Heart right ventricle (tissue), 16 donors: ENCODE measurements at places on chromosomes 3 and 15. TPM values are rescaled to one million over a fixed set of nuclear protein-coding genes. Genes with fewer than 3 reads are reported as not detected.
A peak's percentile ranks its signal among the peaks of the same experiment; 100 is the strongest.

PLS1 gene
- 1.2 TPM for total RNA-seq

DNA sequence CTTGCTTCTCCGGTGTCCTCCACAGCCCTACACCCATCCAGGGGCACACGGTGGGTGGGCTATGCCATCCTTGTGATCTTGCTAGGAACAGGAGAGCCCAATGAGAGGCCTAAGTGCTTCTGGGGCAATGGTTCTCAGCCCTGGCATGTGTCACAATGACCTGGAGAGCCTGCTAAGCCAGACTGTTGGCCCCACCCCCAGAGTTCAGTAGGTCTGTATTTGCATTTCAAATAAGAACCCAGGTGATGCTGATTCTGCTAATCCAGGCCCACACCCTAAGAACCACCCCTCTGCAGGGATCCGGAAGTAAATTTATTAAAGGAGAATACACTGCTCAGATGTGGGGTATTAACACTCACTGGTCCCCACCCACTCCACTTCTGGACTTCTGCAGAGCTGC, 57.9 kb downstream of the RORA start:
- no peak for DNase-seq

DNA sequence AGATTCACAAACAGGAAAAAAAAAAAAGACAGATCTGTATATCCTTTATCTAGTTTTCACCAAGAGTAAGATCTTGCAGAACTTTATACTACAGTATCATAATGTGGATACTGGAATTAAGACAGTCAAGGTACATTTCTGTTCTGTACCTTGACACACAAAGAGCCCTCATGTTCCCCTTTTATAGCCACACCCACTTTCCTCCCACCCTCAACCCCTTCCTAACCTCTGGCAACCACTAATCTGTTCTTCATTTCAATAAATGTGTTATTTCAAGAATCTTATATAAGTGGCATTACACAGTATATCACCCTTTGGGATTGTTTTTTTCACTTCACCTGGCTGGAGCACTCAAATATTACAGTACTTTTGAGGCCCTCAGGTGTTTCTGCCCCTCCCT, 3.6 kb upstream of the RAB6B start:
- DNase-seq, result no peak

DNA sequence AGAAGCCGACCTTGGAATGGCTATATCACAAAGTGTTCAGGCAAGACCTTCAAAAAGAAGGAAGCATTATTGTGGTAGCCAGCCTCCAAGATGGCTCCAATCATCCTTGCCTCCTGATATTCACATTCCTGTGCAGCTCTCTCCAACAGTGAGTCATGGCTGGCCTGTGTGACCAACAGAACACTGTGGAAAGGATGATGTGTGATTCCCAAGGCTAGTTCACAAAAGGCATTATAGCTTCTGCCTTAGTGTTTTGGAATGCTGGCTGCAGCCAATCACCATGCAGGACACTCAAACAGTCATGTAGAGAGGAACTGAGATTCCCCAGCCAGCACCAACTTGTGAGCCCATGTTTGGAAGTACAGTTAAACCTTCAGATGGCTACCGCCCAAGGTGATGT, 102.6 kb downstream of the EFL1 start:
- DNase-seq, result no peak

- no peak for DNase-seq
These were observed at the start of gene WDR49 for GRCh38 chr3:167653760-167654159. Gene WDR49, minus strand, starts transcription at chr3:167653942. Its CDS starts 517 bp downstream, at chr3:167653425.

DNA sequence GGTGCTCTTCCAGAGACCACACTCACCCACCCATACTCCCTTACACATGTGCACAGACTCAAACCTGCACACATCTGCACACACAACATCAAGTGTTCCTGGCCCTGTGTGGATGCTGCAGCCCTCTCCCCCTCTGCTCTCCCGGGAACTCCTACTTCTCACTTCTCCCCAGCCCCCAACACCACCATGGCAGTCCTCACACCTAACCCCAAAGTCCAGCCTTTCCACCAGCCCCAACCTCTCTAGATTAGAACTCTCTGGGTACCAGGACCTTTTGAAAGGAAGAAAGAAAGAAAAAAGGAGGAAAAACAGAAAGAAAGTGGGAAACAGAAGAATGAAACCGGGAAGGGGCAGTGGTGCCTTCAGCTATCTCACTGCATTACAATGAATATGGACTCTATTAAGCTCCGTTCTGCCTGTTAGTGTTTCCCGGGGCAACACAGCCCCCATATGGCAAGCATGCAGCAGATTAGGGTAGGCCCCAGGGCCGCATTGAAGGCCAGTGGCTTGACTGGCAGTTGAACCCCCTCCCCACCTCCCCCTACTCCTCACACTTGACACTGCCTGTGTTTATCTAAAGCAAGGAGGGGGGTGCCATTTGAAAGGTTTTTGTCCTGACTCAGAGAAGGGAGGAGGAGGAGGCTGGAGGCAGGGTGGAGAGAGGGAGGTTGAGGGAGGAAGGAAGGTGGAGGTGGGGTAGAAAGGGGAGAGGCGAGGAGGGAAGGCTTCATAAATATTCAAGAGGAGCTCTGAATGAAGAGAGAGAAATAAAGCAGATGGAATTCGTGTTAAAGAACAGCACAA, 30.1 kb downstream of the BOC start:
- DNase-seq, result no peak

GRCh38 chr15:65868546-65869125, 655 bp upstream of the RAB11A start:
- DNase-seq, result no peak

DNA sequence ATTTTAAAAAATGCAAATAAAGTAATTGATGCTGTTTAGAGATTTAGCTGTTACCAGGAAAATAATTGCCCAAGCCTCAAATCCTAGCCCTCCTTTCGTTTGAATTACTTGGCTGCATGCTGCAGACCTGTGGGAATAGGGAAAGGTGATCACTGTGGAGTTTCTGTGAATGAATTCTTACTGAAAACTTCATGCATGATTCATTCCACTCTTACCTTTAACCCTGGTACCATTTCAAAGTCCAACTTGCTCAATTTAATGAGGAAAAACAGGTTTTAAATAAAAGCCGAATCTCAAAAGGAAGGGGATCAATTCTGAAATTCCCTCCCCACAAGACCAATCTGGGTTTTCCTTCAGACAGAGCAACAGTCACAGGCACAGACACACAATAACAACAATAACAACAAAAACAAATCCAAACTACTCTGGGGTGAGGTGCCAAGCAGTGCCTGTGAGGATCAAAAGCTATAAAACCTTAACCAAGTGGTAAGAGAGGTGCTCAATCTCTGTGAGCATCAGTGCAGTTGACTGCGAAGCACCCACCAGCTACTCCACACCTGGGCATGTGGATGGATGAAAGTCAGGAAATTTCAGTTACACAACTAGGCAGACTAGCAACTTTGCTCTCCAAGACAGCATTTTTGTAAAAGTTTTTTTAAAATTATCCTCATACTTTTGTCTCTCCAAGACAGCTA, 200.8 kb downstream of the CNTN3 start:
- no peak for DNase-seq

GRCh38 chr3:104556372-104557078, 810.2 kb upstream of the ALCAM start:
- DNase-seq, result no peak

- no peak for DNase-seq
These were observed 12.6 kb downstream of the ATP2C1 start for GRCh38 chr3:130906374-130906995.

DNA sequence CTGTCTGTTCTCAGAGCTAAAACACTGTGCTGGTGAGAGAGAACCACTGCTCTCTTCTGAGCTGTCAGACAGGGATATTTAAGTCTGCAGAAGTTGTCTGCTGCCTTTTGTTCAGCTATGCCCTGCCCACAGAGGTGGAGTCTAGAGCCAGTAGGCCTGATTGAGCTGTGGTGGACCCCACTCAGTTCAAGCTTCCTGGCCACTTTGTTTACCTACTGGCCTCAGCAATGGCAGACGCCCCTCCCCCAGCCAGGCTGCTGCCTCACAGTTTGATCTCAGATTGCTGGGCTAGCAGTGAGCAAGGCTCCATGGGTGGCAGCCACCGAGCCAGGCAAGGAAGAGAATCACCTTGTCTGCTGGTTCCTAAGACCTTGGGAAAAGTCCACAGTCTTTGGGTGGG, 21.0 kb upstream of the CACNA1D start:
- no peak for DNase-seq

- no peak for DNase-seq
These were observed 43.2 kb downstream of the GTPBP8 start for GRCh38 chr3:113034011-113034410.

DNA sequence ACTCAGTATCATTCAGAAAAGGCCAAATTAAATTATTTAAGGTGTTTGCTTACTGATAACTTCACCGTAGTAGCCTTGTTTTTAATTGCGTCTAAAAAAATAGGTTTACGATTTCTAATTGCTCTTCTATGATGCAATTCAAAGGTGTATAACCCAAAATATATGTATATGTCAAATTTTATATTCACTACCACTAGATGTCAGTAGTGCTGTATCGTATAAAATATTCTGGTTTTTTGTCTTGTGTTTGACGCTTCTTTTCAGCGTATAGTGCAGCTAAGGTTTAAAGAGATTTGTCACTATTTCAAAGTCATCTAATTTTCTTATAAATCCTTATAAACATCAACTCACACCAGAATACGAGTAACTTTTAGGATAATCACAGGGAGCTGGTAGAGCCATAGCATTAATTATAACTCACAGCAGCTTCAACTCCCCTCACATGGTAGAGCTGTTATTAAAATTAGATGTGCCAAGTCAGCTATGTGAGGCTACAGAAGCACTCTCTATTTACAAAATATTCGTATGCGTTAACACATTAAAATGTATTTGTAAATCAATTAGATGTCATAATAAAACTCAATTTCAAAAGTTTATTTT, 3.5 kb downstream of the PFN2 start:
- no peak for DNase-seq

GRCh38 chr3:75089841-75090240, 475.4 kb upstream of the CNTN3 start:
- no peak for DNase-seq

GRCh38 chr3:154745929-154746328, 315.9 kb upstream of the GPR149 start:
- no peak for DNase-seq

CNTN3 gene
- total RNA-seq, result not detected

DNA sequence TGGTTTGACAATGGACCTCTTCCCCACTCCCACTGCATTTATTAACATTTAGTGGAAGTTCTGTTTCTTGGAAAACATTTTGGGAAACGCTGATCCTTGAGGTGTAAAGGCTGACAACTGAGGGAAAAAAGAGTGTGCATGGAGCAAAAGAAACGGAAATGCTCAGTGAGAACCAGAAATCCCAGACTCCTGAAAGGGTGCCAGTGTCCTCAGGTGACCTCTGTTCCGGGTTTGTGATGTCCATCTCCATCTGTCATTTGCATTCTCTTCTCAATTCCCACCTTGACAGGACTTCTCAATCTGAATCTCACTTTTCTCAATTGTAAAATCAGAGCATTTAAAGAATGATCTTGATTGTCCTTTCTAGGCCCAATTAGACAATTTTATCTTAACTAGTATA, 71.1 kb upstream of the FAM3D start:
- DNase-seq, result no peak

- DNase-seq, result no peak
These were observed 17.3 kb upstream of the CDCP1 start for GRCh38 chr3:45163481-45163880.

GRCh38 chr3:38651153-38651789, 1.8 kb upstream of the SCN5A start:
- peak; percentile 68 for DNase-seq

C15orf61 gene
- total RNA-seq, result 12.5 TPM

- DNase-seq, result no peak
These were observed 30.4 kb downstream of the SNRPN start for GRCh38 chr15:24985224-24985623.
